Activated CD8-positive, alpha-beta memory T cell treated with anti-CD3 and anti-CD28 coated beads, Interleukin-2, amount 10 ng/mL, durations not matched to agents 7 days and 5 days (primary cell): ENCODE measurements at places on chromosomes 4 and X. TPM values are rescaled to one million over a fixed set of nuclear protein-coding genes. Genes with fewer than 3 reads are reported as not detected.

The ADH7 gene
- total RNA-seq, result not detected

The PRRG3 gene
- total RNA-seq, result not detected

The PAGE2 gene
- not detected for total RNA-seq

The HS3ST1 gene
- total RNA-seq, result 0.19 TPM

The KLHL4 gene
- 0.28 TPM for total RNA-seq

- peak overlapping the region; percentile 79 for H3K4me3 ChIP-seq
- DNase-seq, result peak; percentile 57
- peak overlapping the region; percentile 98 for H3K27ac ChIP-seq
- no peaks in the 10 kb centered on the region for H3K27me3 ChIP-seq
Measured at GRCh38 chrX:40174854-40175510, 77.2 kb upstream of the BCOR start.

GRCh38 chrX:29541038-29541437 lies 674.3 kb upstream of the MAGEB2 start:
- H3K36me3 ChIP-seq, result no peaks in the 10 kb centered on the region
- H3K27ac ChIP-seq, result no peak overlapping the region
- H3K4me3 ChIP-seq, result no peak overlapping the region
- H3K4me1 ChIP-seq, result no peaks in the 10 kb centered on the region
- no peak for DNase-seq
- no peaks in the 10 kb centered on the region for H3K27me3 ChIP-seq

DNA sequence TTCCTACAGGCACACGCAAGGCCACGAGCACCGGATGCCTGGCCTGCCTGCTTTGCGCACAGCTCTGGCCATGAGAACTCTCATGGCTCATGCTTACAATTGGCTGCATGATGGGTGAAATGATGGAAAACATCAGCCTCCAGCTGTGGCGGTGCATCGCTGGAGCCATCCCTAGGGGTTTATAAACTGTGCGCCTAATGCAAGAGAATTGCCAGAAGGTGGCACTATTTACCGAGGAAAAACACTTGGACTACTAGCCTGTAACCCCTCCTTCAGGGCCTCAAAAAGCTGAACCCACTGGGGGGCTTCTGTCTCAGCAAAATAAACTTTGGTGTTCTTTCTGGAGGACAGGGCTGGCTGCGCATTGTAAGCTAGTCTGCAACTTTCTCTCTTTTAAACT lies 51.9 kb downstream of the PHKA2 start:
- H3K27me3 ChIP-seq, result no peaks in the 10 kb centered on the region
- H3K4me1 ChIP-seq, result no peaks in the 10 kb centered on the region
- DNase-seq, result no peak
- H3K36me3 ChIP-seq, result no peaks in the 10 kb centered on the region
- no peak overlapping the region for H3K4me3 ChIP-seq
- no peak overlapping the region for H3K27ac ChIP-seq

DNA sequence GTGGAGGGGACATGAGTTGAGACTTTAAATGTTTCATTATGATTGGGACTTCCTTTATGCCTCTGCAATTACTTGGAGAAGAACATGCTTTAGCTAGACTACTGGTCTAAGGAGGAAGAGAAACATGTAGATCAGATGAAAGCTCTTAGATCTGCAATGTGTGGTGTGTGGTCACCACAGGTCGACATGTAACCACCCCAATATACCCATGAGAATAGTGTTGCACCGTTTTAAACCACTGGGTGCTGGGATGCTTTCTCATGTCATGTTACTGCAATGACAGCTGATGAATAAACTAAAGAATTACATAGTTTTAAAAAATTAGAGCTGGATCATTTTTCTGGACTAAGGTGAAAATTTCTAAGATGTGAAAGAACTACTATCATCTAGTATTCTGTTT lies 1039.7 kb downstream of the RAPGEF2 start:
- H3K27ac ChIP-seq, result no peak overlapping the region
- no peaks in the 10 kb centered on the region for H3K4me1 ChIP-seq
- no peaks in the 10 kb centered on the region for H3K27me3 ChIP-seq
- no peak for DNase-seq
- no peaks in the 10 kb centered on the region for H3K36me3 ChIP-seq

- no peaks in the 10 kb centered on the region for H3K36me3 ChIP-seq
- H3K4me1 ChIP-seq, result no peaks in the 10 kb centered on the region
- no peak overlapping the region for H3K27ac ChIP-seq
- DNase-seq, result no peak
- no peak overlapping the region for H3K4me3 ChIP-seq
Measured at GRCh38 chr4:114311787-114312186, 286.8 kb upstream of the UGT8 start.

DNA sequence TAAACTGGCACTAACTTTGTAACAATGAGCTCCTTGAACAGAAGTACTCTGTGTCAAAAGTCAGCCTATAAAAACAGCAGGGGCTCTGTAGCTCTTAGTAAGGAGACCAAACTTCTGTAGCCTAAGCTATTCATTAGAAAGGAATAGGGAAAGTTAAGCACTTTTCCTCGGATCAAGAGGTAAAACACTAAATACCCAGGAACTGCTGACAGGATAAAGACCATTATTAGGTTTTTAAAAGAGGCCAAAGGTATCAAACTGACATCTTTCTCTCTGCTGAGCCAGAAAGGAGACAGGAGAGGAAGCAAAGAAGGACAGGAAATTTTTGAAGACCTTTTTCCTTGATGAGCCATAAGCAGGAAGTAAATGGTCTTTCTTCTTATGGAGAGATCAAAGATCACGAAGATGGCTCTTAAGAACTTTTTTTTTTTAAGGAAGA lies 31.9 kb downstream of the ANAPC10 start:
- H3K27ac ChIP-seq, result no peak overlapping the region
- no peaks in the 10 kb centered on the region for H3K27me3 ChIP-seq
- H3K4me3 ChIP-seq, result no peak overlapping the region
- H3K4me1 ChIP-seq, result peaks cover 3% of the 10 kb centered on the region
- peaks cover 10% of the 10 kb centered on the region for H3K36me3 ChIP-seq
- no peak for DNase-seq

GRCh38 chr4:172978848-172979247 lies 189.8 kb upstream of the GALNT7 start:
- H3K4me1 ChIP-seq, result peaks cover 1% of the 10 kb centered on the region
- no peak overlapping the region for H3K4me3 ChIP-seq
- no peak for DNase-seq
- peaks cover 5% of the 10 kb centered on the region for H3K27me3 ChIP-seq

- H3K27me3 ChIP-seq, result no peaks in the 10 kb centered on the region
- DNase-seq, result no peak
- H3K36me3 ChIP-seq, result no peaks in the 10 kb centered on the region
- no peaks in the 10 kb centered on the region for H3K4me1 ChIP-seq
Measured at GRCh38 chr4:180407275-180407885, 1835.8 kb upstream of the TENM3 start.

DNA sequence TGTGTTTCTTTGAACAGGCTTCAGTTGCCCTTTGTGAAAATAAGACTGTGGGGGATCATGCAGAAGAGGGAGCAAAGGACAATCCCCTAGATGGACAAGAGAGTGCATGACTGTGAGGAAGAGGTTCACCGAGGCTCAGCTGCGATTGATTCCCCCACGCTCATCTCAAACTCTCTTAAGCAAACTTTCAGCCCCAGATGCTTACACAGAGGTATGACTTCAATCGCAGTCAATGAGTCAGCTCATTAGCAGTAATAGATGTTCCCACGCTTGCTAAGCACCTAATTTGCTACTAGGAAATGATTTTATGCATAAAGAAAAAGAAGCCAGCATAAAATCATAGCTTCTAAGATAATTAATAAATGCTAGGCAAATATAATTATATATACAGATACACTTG lies 2256.1 kb upstream of the AGA start:
- DNase-seq, result no peak
- H3K27ac ChIP-seq, result no peak overlapping the region
- H3K4me1 ChIP-seq, result no peaks in the 10 kb centered on the region
- no peaks in the 10 kb centered on the region for H3K27me3 ChIP-seq

- peak; percentile 42 for DNase-seq
- H3K27ac ChIP-seq, result no peak overlapping the region
- H3K36me3 ChIP-seq, result no peaks in the 10 kb centered on the region
- H3K4me1 ChIP-seq, result no peaks in the 10 kb centered on the region
- H3K27me3 ChIP-seq, result no peaks in the 10 kb centered on the region
Measured at GRCh38 chr4:181528570-181529184, 714.5 kb upstream of the TENM3 start.

DNA sequence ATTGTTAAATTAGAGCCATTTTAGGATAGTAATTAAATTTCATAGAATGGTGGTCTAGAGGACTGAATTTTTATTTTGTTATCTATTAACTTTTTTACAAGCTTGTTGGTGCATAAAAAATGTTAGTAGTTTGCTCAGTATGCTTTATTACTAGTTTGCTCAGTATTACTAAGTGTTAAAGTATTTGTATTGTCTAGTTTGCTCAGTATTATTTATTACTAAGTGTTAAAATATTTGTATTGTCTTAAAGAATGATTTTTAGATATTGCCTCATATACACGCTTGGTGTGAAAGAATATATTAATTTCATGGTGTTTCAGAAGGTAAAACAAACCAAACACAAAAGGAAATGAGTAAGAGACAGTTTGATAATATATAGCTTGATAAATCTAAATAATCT lies 268.4 kb upstream of the MAGEB18 start:
- no peaks in the 10 kb centered on the region for H3K4me1 ChIP-seq
- H3K27me3 ChIP-seq, result no peaks in the 10 kb centered on the region
- no peak for DNase-seq
- H3K36me3 ChIP-seq, result no peaks in the 10 kb centered on the region
- no peak overlapping the region for H3K4me3 ChIP-seq
- H3K27ac ChIP-seq, result no peak overlapping the region

- H3K4me3 ChIP-seq, result no peak overlapping the region
- H3K36me3 ChIP-seq, result peaks cover 27% of the 10 kb centered on the region
- H3K4me1 ChIP-seq, result peaks cover 36% of the 10 kb centered on the region
- no peak for DNase-seq
Measured at GRCh38 chr4:27000122-27000521, 139.5 kb downstream of the STIM2 start.

DNA sequence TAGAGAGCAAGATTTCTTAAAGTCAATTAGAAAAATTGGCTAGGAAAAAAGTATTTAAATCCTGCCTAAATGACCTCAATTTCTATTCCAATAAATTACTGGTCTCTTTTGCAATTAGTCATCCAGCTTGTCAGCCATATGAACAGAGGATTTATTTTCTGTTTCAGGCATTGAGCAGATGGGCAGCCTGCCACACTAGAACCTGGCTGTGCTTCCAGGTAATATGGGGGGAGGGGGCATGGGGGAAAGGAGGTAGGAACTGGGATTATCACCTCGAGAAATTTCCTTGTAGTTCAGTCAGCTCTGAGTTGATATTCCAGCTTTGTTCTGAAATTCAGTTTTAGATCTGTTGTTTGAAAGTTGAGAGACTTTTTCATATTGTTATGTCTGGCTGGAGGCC lies 206.3 kb upstream of the LCORL start:
- no peak for DNase-seq
- H3K4me1 ChIP-seq, result no peaks in the 10 kb centered on the region
- H3K36me3 ChIP-seq, result no peaks in the 10 kb centered on the region
- no peak overlapping the region for H3K4me3 ChIP-seq
- H3K27ac ChIP-seq, result no peak overlapping the region
- H3K27me3 ChIP-seq, result no peaks in the 10 kb centered on the region

- H3K4me3 ChIP-seq, result peak overlapping the region; percentile 15
- no peak overlapping the region for H3K27ac ChIP-seq
- DNase-seq, result no peak
- H3K27me3 ChIP-seq, result peaks cover 94% of the 10 kb centered on the region
- H3K36me3 ChIP-seq, result no peaks in the 10 kb centered on the region
Measured at GRCh38 chr4:54100595-54101189, 729 bp downstream of the GSX2 start.

- no peaks in the 10 kb centered on the region for H3K36me3 ChIP-seq
- no peak for DNase-seq
- H3K27ac ChIP-seq, result no peak overlapping the region
- H3K4me1 ChIP-seq, result no peaks in the 10 kb centered on the region
Measured at GRCh38 chr4:41678086-41678816, 70.3 kb downstream of the PHOX2B start.

GRCh38 chrX:112868586-112868985 lies 28.0 kb upstream of the AMOT start:
- no peak overlapping the region for H3K4me3 ChIP-seq
- no peaks in the 10 kb centered on the region for H3K36me3 ChIP-seq
- DNase-seq, result no peak
- no peak overlapping the region for H3K27ac ChIP-seq

DNA sequence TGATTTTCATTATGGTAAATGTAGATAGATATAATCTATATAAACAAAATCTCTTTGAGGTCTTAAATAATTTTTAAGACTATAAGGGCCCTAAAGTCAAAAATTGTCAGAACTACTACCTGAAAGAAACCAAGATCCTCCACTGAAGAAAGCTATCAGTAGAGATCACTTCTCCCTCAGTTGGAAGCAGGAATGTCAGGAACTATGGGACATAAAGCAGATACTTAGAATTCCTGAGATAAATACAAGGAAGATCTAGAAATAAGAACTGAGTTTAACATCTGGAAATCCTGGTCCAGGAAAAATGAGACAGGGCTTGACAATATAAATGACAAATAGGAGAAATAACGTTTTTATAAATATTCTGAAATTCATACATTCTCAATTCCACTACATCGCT lies 97.2 kb downstream of the ADAMTS3 start:
- DNase-seq, result no peak
- H3K4me3 ChIP-seq, result no peak overlapping the region
- H3K27ac ChIP-seq, result no peak overlapping the region
- H3K36me3 ChIP-seq, result no peaks in the 10 kb centered on the region

DNA sequence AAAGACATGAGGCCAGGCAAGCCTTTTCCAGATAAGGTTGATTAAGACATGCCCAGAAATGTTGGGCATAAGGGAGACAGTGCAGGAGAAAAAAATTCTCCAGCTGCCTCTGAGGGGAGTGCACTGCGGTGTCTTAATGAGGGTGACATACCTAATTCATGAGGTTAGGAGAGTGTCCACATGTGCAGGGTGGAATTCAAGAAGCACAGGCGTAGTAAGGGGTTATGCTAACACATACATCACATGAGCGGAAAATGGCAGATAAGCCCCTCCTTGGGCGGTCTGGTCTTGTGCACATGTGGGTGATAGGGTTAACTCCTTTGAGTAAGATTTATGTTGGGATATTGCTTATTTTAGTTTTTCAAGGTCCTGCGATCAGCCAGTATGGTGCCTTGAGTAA lies 122.4 kb downstream of the PHKA2 start:
- H3K36me3 ChIP-seq, result no peaks in the 10 kb centered on the region
- no peaks in the 10 kb centered on the region for H3K4me1 ChIP-seq
- H3K4me3 ChIP-seq, result no peak overlapping the region
- H3K27ac ChIP-seq, result no peak overlapping the region
- no peak for DNase-seq
